Muscle of back (tissue), 13 donors: ENCODE measurements at places on chromosomes 7 and 10.

DNA sequence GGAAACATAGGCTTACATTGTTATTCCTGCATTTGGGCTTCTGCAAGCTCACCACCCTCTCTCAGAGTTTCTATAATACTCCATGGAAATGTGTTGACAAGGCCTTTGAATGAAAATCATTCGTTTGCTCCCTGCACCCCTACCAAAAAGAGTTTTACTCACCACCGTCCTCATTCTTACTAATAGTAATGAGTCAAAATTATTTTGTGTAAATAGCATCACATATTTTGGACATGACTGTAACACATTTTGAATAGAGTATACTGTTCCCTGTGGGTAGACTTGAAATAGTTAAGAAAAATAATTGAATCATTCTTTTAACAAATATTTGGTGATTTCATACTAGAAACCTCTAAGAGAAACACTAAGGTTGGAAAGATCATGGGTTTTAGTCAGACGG lies 84.6 kb downstream of the AKAP9 start:
- DNase-seq, result no peak

DNA sequence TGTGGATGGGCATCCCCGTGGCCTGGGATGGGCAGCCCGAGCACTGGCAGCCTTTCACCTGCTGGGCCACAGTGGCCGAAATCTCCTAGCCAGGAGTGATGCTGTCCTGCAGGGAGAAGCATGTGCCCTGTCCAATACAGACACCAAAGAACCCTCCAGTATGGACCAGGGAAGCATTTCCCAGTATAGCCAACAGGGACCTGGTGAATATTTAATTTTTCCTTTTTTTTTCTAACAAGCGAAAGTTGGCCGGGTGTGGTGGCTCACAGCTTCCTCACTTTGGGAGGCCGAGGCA lies 11.0 kb downstream of the IMPDH1 start:
- no peak for DNase-seq

DNA sequence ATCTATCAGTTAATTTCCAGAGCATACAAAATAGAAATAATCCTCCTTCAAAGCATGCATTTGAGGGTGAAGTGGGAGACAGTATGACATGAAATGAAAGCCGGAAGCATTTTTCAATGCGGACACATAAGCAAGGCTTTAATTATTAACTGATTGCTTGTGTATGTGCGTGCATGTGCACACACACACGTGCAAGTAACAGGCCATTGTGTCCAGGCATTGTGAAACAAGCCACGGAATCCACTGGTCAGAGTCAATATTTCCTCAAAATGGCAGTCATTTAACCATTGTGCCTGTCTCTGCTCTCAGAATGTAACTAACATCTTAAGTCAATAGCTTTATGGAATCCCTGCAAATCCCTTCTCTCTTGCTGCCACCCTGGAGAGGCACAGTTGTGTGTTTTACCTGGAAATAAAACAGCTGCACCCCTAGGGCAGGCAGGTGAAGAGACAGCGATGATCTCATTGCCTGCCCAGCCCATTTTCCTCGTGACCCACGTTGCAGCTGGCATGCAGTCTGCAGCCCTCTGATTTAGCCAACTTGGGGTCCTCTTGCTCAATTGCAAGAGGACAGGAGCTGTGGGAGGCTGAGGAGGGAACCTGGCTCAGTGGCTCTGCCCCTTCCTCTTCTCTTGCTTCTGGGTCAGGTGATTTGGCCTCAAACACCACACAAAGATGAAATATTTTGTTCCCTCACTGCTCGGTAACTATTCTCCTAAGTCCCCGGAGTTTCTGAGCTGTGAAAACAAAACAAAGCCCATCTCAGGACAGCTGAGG lies 500.9 kb upstream of the ZMIZ1 start:
- no peak for DNase-seq

- no peak for DNase-seq
Measured at GRCh38 chr7:28729281-28729680, 228.8 kb downstream of the TRIL start.

GRCh38 chr10:63003816-63004453 lies 129.2 kb upstream of the NRBF2 start:
- DNase-seq, result no peak

GRCh38 chr10:21230219-21230618 lies 295.3 kb downstream of the SKIDA1 start:
- no peak for DNase-seq

DNA sequence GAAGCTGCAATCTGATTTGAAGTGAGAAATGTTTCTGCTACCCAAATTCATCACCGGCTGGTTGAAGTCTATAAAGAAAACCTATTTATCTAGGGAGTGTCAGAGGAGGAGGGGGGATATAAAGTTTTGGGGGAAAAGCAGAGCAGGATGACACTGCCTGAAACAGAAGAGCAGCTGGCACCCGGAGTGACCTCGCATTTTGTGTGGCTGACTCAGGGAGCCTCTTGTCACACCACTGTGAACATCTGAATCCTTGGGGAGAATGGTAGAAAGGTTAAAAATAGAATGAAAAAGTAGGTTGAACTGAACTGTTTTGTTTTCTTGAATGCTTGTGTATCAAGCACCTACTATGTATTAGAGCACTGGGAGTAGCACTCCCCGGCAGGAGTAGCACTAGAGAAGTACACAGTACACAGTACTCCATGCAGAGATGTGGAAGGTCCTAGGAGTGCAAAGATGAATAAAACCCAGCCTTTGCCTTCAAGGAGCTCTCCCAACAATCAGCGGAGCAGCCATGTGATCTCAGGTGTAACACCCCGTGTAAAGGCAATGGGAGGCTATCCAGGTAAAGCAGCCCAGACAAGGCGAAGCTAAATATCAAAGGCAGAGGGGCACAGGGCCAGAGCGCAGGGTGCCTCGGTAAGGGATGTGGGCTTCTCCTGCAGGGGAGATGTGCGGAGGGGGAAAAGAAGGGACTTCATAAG lies 13.5 kb downstream of the CRTAC1 start:
- DNase-seq, result no peak

GRCh38 chr7:158473946-158474345 lies 113.7 kb downstream of the PTPRN2 start:
- no peak for DNase-seq

GRCh38 chr10:75042292-75042974 lies 69.0 kb upstream of the SAMD8 start:
- no peak for DNase-seq

DNA sequence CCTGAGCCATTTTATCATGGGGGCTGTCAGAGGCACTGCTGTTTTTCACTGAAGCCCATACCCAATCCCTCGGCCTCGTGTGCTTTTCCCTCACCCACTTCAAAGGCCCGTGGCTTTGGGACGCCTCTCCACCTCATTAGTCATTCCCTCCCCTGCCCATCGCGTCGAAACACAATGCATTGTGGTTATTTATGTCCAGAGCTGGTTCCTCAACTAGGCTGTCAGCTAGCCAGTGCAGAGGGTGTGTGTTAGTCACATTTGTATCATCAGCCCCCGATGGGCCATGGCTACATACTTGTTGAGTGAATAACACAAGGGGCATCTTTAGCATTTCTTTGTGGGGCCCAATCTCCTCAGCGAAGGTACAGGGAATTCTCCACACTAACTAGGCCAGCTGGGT lies 3.8 kb upstream of the CRCP start:
- no peak for DNase-seq

GRCh38 chr10:98067165-98067564 lies 36.7 kb upstream of the CRTAC1 start:
- DNase-seq, result no peak

- no peak for DNase-seq
Measured at GRCh38 chr7:155178096-155178495, 108.0 kb downstream of the HTR5A start.

DNA sequence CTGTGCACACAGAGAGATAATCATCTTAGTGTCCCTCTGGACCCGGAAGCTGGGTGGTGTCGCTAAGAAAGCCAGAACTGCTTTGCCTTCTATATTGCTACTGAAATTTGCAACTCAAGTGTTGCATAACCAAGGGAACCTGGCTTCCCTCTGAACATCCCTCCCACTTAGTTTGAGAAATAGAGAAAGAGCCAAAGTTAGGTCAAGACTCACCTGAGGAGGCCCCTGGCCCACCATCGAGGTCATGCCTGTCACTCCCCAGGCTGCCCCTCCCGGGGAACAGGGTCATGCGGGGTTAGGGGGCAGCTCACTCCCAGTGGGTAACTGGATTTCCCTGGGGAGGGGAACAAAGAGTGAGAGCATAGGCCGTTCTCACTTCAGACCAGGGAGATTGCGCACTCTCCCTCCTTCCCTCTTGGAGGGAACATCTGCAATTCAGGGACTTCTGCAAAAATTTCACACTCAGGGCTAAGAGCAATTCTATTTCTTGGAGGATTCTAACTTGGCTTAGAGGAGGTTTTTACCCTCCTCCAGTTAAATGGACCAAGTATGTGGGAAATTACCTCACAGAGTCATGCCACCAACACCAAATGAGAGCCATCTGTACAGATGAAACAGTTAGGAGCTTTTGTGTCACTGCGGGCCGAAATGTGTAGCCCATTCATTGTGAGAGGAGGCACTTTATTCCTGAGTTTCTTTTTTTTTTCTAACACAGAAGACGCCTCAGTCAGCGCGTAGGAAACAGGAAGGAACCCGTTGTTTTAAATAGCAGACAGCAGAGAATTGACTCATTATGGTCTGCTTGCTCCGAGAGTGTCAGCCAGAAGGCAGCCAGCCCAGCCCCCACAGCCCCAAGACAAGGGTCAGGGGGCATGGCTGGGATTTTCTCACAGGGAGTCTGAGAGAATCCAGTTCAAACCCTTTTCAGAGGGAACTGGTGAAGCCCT lies 221.3 kb downstream of the ARHGAP12 start:
- peak; percentile 68 for DNase-seq

DNA sequence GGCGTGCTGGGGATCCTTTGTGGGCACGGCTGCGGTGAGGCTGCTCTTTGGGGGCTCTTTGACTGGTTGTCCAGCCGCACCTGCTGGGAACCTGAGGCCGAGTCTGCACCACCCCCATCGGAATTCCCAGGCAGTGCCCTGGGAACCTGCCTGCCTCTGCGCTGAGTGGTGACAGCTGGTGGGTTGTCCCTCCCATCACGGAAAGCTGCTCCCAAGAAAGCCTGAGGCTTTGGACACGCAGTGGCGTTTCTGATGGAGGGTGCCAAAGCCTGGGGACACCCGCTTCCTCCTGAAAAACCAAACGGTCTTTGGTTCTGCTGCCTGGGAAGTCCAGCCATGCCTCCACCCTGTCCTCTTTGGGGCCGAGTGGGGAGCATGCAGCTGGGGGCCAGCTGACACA lies 21.4 kb upstream of the SHH start:
- DNase-seq, result no peak

GRCh38 chr7:134477954-134478353 lies 19.1 kb upstream of the AKR1B1 start:
- no peak for DNase-seq

DNA sequence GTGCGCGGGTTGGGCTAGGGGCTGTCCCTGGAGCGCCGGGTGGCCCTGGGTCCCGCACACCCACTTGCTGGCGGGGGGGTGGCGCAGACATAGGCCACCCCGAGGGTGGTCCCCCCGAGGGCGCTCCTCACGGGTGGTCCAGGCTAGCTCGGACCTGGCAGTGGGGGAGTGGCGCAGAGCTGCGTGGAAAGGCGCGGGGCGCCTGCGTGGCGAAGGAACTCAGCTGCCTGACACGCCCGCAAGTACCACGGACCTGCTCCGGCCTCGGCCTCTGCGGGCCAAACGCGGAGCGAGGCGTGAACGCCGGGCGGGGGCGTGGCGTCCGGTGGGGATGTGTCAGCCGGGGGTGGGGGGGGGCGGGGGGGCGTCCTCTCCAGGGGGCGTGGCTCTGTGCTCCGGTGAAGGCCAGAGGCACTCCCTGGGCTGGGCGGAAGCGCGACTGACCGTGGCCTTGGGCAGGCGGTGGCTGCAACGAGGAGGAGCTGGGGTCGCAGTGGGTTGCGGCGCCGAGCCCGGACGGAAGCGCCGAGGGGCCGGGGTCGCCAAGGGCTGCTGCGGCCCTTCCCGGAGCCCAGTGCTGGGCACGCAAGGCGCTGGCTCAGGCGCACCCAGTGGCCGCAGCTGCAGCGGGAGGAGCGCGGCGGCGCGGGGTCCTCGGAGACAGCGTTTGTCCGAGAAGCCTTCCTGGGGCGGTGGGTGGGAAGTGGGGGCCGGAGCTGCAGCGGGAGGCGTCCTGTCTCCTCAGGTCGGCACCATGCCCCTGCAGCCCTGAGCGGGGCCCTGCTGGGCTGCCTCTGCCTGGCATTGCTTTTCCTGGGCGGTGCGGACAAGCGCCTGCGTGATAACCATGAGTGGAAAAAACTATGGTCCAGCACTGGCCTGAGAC lies 58.9 kb upstream of the NUPR2 start:
- no peak for DNase-seq

DNA sequence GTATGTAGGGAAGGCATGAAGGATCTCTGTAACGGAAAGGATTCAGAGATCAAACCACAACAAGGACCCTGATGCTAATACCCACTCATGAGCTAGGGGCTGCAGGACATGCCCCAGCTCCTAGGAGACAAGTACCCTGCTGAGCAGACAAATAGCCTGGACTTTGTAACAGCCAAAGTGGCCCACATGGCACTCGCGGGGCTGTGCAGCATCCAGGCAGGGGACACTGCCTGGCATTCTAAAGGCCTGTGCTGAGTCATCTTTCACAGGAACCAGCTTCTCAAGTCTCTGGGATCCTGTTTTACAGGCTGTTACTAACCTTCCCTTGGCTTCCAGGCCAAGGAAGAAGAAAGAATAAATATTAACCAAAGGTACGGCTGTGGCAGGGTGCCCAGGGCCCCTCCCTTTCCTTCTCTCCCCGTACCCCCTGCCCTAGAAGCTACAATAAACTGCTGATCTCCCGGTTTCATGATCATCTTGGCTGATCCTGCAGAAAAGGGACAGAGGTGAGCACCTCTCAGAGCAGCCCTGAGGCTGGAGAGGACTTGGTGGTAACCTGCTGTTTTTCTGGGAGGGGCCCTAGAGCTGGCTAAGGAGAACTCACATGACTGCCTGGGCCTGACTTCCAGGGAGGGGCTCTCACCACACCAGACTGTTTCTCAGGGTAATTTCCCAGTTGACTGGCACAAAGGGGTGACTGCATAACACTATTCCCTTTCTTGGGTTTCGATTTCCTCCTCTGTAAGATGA lies 4.2 kb upstream of the RPEL1 start:
- DNase-seq, result no peak

GRCh38 chr7:1894906-1895663 lies 225.0 kb downstream of the ELFN1 start:
- DNase-seq, result no peak

DNA sequence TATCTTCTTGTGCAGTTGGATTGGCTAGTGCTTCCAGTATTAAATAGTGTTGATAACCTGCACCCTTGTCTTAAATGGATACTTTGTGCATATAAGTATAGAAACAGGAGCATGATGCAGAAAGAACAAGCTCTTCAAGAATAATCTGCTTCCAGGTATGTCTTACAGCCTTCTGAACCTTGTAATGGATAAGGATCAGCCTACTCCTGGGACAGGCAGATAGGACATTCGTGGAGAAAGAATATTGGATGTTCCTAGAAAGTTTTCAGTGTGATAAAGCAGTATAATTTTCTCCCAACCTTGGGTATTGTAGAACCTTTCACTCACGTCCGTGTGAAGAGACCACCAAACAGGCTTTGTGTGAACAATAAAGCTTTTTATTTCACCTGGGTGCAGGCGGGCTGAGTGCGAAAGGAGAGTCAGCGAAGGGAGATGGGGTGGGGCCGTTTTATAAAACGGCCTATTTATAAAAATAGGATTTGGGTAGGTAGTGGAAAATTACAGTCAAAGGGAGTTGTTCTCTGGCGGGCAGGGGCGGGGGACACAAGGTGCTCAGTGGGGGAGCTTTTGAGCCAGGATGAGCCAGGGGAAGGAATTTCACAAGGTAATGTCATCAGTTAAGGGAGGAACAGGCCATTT lies 27.2 kb downstream of the C1GALT1 start:
- DNase-seq, result no peak
